Fibroblast of skin of left quadriceps (primary cell): ENCODE measurements at places on chromosomes 5 and 9.

DNA sequence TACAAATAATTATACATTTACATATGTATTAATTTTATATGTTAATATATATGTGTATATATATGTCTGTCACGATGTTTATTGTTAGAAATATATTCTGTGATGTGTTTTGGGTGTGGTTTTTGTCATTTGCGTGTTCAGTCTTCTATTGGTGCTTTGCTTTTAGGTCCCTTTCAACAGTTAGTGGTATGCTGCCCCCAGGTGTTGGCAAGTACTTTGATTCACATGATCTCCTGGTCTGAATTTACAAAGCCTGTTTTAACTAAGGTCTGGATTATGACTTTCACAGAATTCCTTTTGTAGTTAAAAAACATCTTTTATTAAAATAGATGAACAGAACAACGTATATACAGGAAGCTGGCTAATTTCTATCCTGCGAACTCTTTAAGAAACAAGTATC is 271.5 kb downstream of the CCDC171 start:
- no peak for DNase-seq

DNA sequence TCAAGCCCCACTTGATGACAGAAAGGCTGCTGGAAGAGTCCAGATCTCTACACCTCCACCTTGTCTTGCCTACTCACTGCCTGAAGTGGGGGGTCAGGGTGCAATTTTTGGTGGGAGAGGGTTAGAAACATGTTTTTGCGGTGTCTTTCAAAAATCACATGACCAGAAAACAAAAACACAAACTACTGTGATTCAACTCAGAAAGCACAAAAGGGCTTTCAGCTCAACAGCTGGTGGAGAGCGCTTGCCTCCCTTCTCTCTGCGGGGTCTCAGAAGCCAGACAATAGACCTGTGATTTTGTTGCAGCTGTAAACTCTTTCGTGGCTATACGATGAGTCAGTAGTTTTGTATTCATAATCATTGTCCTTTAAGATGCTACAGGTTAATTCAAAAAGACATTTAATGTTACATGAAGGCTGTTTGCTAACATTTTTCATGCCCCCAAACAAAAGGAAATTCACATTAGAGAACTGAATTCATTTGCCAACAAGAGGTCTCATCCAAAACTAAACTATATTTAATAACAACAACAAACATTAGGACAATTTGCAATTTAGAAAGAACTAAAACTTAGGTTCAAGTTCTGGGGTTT is 172.6 kb upstream of the RAI14 start:
- no peak for DNase-seq

DNA sequence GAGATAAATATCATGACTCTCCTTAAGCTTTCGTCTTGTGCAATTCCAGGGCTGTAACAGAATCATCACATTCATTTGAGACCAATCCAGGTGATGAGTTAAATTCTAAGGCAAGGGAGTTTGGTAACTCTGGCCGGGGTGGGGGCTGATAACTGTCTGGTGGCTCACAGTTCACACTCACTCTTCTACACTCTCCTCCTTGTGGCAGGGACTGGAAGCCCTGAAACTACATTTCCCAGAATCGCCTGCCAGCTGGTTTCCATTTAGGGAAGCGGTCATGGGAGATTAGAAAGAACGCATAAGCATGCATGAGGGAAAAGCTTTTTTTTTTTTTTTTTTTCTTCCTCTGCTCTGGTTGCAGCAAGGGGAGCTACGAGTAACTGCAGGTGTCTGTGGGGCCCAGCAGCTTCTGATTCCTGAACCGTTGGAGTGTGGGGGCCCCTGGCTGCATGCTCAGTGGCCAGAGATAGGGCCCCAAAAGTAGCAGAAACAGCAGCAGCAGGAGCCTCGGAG is 154.8 kb upstream of the TBC1D2 start:
- peak; percentile 61 for DNase-seq

- DNase-seq = no peak
These were observed 731.4 kb upstream of the RIOK2 start for GRCh38 chr5:97914483-97914882.

- DNase-seq = no peak
These were observed 560 bp downstream of the SCAI start for GRCh38 chr9:125142560-125143376.

DNA sequence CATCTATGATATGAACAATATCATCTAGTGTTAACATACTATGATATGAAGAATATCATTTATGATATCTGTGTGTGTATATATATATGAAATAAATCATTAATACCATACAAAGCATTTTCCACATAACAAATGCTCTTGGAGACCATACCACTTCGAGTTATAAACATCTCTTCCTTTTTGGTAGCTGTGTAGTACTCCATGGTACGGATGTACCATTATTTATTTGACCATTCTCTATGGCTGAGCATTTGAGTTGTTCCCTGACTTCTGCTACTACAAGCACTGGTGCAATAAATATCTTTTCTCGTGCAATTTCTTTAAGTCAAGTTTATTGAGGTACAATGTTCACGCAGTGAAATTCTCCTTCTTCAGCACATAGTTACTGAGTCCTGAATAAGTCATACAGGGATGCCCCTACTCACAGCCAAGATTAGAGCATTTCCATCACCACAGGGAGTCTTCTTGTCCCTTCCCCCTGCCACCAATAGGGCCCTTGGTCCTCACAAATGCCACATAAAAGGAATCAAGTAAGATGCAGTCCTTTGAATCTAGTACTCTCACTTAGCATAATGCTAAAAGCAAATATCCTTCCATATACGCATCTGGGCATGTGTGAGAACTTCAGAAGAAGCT is 75.2 kb upstream of the SLC25A48 start:
- DNase-seq = no peak

DNA sequence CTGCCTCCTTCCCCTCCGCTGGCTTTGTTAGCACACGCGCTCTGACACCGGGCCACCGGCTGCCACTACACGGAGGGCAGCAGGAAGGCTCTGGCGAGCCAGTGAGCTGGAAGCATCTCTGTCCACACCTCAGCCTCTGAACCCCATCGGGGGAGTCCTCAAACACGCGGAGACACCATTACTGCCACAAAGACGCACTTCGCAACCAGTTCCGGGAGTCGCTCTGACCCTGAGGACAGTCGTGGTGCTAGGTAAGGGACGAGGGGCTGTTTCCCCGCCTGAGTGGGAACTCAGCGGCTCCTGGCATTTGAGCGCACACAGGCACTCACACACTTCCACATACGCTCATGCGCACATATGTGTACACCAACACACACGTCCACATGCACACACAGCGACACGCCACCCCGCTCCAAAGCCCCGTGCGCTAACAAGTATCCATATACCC is 160.0 kb downstream of the C9orf152 start:
- no peak for DNase-seq

DNA sequence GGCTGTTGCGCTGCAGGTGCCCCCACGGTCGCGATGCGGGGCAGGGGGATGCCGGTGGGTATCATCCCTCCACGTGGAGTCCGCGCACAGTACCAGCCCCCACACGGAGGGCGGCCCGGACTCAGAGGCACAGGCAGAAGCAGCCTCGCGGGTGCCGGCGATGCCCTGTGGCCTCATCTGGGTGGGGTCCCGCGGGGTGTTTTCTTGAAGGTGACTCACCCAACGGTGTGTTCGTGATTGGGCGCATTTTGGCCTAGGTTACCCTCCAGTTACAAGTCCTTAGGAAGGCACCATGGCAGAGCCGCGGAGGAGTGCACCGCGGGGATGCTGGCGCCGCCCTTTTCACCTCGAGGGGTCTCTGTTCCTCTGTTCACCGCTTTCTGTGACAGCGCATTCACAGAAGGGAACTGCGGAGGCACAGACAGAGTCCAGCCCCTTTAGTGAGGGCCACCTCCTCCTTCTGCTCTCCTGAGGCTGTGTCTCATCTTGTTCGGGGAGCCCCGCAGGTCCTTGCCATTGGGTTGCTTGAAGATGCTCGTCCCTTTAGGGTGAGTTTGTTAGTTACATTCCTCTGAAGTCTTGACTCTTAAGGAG is 21.6 kb upstream of the EXOC3 start:
- no peak for DNase-seq

DNA sequence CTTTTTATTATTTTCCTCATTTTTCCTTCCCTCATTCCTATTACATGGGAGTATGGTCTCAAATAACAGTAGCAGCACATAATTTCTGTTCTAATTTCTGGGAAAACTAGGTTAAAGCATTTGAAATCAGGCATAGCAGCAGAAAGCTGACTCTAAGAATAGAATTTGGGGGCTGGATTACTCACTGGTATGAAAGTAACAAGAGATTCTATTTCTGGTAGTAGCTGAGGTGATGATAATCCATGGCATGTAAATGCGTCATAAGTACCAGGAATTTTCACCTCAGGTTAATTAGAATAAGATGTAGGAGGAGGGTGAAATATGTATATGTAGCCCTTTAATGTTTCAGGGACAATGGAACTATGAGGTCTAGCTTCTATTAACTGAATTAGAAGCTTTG is 662.0 kb downstream of the PTPRD start:
- DNase-seq = peak; percentile 91

DNA sequence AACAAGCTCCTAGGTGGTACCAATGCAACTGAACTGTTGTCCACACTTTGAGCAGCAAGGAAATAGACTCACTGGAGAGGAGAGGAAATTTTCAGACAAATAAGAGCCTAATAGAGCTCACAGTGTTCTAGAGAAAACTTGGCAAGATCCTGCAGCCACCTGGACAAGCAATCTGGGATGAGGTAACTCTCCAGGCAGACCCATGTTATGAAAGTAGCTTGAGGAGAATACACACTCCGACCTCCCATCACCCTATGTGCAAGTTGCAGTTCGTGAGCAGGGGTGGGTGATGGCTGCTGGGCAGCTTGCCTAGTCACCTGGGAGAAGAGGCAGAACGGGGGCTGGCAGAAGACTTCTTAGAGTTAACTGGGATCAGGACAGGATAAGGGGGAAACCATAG is 102.2 kb downstream of the KLF4 start:
- no peak for DNase-seq

- no peak for DNase-seq
These were observed 57.0 kb downstream of the ADAMTS2 start for GRCh38 chr5:179288101-179288808.

- DNase-seq = no peak
These were observed 51.0 kb upstream of the OR2K2 start for GRCh38 chr9:111381006-111381405.

- no peak for DNase-seq
These were observed 272.1 kb upstream of the IL12B start for GRCh38 chr5:159602434-159602833.

DNA sequence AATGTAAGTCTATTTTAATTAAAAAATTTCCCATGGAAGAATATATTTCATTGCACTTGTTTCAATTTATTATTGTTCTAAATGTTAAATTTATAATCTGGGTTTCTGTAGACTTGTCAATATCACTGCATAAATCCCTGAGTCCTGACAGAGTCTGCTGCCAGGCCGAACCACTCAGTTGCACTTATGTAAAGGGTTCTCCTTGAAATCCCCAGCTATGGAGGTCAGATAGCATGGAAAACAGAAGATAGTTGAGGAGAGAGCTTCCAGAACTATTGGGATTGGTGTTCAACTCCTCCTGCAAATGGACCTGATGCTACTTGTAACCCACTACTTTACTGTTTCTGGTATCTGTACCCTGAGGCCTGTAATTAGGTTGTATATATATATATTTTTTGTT is 37.2 kb downstream of the KDM4C start:
- DNase-seq = no peak

- DNase-seq = no peak
These were observed 72.6 kb upstream of the EQTN start for GRCh38 chr9:27369591-27369990.

- DNase-seq = no peak
These were observed 101.6 kb upstream of the PTPN3 start for GRCh38 chr9:109599711-109600110.

GRCh38 chr9:128340691-128341434 is 536 bp downstream of the SLC27A4 start:
- no peak for DNase-seq

GRCh38 chr5:133848341-133848811 is 120.0 kb downstream of the C5orf15 start:
- no peak for DNase-seq

DNA sequence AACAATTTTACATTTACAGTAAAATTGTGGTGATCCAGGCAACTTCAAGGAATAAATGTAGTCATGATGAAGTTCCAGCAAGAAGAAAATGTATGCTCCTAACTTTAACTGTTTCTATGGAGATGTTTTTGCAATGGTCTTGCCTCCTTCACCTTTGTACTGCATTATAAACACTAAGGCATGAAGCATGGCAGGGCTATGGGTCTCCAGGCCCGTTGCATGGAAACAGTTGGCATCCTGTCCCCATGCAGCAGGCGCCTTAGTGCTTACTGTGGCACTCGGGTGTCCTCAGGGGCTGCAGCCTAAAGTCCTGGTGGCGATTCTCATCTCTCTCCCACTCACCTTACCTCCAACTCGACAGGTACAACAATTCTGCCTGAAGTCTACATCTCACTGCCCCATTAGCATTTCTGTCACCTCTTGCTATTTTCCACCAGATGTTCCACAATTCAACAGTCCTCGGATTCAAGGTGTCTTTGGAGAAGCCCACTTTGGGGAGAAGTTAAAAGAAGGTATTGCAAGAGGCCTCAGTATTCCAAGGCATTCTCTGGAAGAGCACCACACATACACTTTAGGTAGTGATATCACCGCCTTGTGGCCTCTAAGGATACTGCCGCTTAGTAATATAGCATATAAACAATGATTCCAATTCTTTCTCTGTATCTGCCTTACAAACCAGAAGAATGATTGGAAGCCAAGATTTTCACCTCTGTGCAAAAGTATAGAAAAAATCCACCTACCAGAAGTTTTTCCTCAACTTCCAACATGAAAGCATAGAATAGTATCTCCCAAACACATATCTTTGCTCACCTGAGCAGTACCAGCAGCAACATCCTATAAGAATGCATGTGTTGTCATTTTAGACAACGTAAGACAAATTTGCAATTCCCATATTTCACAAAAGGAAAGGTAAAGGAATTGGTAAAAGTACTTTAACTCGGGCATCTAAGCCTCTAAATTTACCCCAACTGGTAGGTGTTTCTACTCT is 5.1 kb downstream of the LIFR start:
- peak; percentile 25 for DNase-seq

DNA sequence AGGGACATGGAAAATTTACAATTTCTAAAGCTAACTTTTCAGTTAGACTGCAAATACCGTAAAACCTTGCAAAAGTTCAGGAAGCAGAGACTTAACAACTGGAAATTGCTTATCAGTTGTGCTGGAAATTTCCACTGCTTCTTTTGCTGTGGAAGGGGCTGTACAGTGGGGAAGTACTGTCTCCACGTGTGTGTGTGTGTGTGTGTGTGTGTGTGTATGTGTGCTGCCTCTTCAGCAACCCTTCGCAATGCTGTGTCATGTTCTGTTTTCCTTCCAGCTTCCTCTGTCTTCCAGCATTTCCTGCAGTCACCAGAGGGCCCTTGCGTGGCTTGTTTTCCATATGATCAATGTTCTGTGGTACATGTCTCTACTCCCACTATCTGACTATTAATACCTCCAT is 87.5 kb upstream of the RANBP3L start:
- DNase-seq = no peak

DNA sequence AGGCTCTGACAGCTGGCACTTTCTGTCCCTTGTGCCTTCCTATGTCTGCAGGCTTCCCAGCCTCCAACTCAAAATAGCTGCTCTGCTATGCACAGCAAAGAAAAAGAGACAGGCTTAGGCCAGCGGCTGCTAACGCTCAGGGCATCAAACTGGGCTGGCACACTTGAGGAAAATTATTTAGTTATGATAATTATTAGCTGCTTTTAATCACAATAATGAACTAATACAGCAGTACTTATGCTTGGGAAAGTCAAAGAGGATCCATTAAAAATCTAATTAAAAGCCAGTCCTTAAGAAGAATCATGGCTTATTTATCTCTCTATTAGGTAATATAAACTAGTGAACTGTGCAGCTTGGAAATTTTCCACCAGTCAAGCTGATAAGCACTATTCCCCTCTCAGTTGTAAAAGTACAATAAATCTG is 233.2 kb downstream of the SLIT3 start:
- no peak for DNase-seq
